Midbrain (tissue), 1 donor: ENCODE measurements at places on chromosomes 1 and 21.

DNA sequence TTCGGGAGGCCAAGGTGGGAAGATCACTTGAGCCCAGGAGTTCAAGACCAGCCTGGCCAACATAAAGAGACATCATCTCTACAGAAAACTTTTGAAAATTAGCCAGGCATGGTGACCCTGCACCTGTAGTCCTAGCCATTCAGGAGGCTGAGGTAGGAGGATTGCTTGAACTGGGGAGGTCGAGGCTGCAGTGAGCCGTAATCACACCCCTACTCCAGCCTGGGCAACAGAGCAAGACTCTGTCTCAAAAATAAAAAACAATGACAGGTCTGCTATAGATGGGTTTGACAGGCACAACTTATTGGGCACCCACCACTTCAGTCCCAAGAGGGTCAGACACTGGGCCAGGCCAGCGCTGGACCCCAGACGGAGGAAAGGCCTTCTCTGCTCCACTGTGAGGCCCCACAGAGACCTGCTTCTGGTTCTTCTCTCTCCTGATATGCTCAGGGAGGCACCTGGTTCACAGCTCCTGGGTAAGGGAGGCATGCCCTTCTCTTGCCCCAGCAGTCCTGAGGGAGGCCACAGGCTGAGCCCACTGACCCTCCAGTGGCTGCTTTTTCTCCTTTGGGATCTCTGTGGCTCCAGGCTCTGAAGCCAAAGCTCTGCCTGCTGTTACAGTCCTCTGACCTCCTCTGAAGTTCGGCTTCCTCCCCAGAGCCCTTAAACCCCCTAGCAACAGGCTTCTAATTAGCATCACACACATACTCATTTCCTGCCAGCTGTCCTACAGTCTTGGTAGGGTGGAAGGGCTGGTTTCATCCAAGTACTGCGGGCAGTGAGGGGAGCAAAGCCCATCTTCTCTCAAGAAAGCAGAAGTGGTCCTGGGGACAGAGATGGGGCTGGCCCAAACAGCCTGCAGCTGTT, 14.4 kb downstream of the S100A16 start:
- DNase-seq, result no peak

- DNase-seq, result no peak
Measured at GRCh38 chr1:116983678-116984077, 17.9 kb upstream of the CD101 start.

GRCh38 chr1:167762061-167762746, 40.4 kb downstream of the MPZL1 start:
- DNase-seq, result no peak

DNA sequence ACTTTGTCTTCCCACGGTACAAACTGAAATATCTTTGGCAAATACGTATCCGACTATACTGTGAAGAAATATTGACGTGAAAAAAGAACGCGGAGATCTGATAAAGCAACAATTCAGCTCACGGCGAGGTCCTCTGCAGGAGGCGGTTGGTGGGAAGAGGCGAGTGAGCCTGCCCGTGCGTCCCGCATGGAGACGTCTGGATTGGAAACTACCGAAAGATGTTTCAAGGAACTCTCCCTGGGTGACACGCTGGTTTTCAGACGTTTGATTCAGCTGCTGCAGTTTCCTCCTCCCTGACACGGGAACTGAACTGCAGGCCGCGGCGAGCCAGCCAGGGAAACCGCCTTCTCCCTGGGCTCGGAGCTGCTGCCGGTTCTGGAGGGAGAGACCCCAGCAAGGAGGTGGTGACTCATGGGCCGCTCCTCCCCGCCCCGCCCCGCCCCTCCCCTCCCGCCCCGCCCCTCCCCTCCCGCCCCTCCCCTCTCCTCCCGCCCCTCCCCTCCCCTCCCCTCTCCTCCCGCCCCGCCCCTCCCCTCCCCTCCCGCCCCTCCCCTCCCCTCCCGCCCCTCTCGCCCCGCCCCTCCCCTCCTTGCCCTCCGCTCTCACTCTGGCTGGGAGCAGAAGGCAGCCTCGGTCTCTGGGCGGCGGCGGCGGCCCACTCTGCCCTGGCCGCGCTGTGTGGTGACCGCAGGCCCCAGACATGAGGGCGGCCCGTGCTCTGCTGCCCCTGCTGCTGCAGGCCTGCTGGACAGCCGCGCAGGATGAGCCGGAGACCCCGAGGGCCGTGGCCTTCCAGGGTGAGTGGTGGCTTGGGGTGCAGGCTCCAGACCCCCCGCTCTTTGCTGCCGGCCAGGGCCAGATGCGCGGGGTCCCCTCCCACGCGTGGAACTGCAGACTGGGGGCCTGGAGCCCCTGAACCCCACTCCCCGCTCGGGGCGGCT, at the start of gene COL6A1:
COL6A1 (plus strand) TSS at position 620 of the 941 bp plus-strand sequence; CDS start at position 701, 81 bp downstream.
- peak; percentile 26 for DNase-seq

- no peak for DNase-seq
Measured at GRCh38 chr1:196733091-196733970, 41.3 kb upstream of the CFHR3 start.

DNA sequence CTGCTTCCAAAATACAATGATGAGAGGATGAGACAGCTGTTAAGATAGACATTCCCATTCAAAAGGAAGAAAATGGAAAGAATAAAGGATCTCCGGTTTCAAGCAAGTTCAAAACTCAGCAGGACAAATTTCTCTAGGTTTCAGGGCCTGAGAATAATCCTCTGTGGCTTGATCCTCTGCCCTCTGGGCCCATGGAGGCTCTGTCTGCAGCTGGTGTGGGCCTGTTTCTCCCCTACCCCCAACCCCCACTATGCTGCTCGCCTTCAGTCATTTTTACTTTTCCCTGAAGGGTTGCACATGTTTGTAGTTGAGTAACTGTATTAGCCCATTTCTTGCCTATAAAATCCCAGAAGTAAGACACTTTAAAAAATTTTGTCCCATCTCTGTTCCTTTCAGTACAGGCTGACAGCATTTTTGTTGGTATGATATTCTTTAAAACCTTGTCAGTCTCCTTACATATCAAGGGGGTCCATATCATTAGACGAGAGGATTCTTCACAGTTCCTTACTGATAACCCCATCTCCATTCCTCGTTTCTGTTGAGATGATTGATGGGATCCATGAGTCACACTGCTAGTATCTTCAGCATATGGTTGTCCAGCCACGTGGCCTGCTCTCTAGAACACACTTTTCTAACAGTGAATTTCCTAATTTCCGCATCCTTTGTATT, 10.5 kb downstream of the ZMYM4 start:
- DNase-seq, result no peak

- DNase-seq, result no peak
Measured at GRCh38 chr21:46216132-46216747, 12.3 kb downstream of the LSS start.

GRCh38 chr1:1531947-1532346, 8.5 kb downstream of the TMEM240 start:
- DNase-seq, result no peak
